ENCODE measurements at places on chromosomes 1 and 21.
A peak's percentile ranks its signal among the peaks of the same experiment; 100 is the strongest.

- no peak for DNase-seq
These were observed 202.7 kb upstream of the SNX7 start for GRCh38 chr1:98458511-98459485.

DNA sequence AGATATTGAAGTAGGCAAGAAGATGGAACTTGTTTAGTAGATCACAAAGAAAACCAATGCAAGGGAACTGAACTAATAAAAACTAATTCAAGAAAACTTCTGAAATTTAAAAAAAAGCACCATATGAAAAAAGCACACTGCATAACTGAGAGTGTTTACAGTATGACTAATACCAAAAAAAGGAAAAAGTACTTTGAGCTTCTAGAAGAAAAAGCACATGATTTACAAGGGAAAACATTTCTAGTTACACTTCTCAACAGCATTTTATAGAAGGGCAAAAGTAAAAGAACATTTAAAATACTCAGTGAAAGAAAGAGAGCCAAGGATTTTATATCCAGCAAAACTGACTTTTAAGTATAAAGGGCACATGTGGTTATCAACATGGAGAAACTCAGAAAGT, 233.6 kb downstream of the RPS6KC1 start:
- no peak for DNase-seq

GRCh38 chr1:164440232-164440631, 118.8 kb upstream of the PBX1 start:
- no peak for DNase-seq

GRCh38 chr1:185312361-185313138, 4.5 kb downstream of the IVNS1ABP start:
- no peak for DNase-seq

DNA sequence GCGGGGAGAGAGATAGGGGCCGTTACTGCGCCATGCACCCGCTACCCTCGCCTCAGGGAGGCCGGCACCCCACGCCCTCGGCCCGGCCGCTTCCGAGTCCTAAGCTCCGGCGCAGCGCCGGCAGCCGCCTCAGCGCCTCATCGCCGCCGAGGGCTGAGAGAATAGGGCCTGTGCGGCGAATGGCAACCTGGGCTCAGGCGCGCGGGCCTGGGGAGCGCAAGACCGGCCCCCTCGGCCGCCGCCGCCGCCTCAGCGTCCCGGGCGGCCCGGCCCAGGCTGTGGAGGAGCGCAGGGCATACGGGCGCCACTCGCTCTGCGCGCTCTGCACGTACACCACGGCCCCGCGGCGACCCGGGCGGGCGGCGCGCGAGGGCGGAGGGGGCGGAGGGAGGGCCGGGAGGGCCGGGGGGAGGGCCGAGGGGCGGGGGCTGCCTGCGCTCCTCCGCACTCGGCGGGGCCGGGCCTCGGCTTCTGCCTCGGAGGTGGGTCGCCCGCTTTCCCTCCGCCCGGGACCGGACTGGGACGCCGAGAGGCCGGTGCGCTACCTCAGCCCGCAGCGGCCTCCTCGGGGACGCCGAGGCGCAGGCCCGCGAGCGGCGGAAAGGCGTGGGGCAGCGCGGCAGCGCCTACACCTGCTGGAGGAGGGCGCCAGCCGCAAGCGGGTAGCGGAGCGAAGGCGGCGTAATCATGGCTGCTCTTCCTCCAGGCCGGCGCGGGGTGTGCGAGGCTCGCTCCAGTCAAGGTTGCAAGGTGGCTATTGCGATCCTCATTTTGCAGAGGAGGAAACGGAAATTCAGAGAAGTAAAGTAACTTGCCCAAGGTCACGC, at the start of gene EGLN1:
EGLN1 (minus strand) TSS at position 317 of the 827 bp plus-strand sequence. CDS start 399 bp downstream, outside the sequence.
- peak; percentile 62 for DNase-seq

DNA sequence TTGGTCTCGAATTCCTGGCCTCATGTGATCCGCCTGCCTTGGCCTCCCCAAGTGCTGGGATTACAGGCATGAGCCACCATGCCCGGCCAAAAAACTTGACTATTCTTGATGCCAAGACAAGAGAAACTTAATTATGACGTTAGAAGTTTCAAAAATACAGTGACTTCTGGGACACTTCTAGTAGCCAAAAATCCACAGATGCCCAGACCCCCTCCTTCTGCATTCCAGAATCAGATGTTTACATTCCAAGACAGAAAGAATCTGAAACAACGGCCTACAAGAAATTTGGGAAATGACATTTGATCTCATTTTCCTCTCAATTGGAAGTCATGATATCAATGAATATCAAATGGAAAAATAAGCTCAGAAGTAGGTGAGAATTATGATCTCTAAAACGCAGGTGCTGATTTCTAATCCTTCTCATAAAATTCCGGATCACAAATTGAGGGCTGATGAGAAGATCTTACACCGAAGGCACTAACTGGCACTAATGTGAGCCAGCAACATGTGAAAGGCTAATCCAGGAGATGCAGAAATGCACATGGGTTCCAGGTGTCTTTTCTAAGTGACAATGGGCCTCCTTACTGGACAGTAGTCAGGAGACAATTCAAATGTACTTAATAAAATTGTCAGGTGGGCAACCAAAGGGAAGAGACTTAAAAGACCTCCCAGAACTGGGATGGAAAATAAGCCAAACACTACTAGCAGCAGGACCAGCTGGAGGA, 5.5 kb downstream of the RAB29 start:
- DNase-seq = no peak

- DNase-seq = no peak
These were observed 29.2 kb upstream of the PKP1 start for GRCh38 chr1:201253906-201254624.

GRCh38 chr1:24505816-24506215, 3.2 kb downstream of the RCAN3 start:
- no peak for DNase-seq

DNA sequence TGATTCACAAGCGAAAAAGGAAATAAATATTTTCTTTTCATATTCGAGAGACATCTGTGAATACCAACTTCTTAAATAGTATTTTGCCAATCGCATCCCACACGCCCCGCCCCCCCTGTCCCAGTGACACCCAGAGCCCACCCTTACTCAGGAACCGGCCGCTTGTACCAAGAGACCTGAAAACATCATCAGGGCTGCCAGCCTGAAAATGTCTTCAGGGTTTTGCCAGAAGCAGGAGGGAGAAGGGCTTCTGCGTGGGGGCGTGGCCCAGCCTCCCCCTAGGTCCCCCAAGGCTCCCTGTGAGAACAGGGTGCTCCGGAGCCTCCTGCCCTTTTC, 126.4 kb downstream of the PRDM16 start:
- DNase-seq = no peak

DNA sequence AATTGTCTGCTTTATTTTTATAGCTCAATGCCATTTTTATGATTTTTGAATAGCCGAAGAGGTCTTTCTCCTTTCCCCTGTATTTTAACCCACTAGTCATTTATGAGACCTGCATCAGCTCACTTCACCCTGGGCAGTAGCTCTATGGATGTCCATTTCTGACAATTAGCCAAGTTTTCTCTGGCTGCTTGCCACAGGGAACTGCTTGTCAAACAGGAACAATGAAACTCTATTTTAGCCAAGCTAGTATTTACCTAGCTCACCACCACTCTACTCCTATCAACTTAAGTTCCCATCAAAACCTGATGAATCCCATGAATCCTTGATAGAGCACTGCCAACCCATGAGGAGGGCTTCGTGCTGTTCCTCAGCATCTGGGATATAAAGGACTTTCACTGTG, 406.7 kb downstream of the RWDD3 start:
- no peak for DNase-seq

GRCh38 chr1:172398970-172399755, 21.3 kb upstream of the C1orf105 start:
- DNase-seq = no peak

GRCh38 chr1:199223936-199224335, 585.1 kb downstream of the PTPRC start:
- DNase-seq = no peak

- DNase-seq = no peak
These were observed 20.2 kb upstream of the GPR157 start for GRCh38 chr1:9149151-9149550.

GRCh38 chr1:181169281-181169865, 80.9 kb downstream of the IER5 start:
- DNase-seq = no peak

DNA sequence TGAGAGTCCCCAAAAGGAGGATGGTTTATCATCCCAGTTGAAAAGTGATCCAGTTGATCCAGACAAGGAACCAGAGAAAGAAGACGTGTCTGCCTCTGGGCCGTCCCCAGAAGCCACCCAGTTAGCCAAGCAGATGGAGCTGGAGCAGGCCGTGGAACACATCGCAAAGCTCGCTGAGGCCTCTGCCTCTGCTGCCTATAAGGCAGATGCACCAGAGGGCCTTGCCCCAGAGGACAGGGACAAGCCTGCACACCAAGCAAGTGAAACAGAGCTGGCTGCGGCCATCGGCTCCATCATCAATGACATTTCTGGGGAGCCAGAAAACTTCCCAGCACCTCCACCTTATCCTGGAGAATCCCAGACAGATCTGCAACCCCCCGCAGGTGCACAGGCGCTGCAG, 43.3 kb downstream of the ZBTB17 start:
- DNase-seq = no peak

GRCh38 chr1:43957407-43958040, 10.8 kb downstream of the IPO13 start:
- no peak for DNase-seq

DNA sequence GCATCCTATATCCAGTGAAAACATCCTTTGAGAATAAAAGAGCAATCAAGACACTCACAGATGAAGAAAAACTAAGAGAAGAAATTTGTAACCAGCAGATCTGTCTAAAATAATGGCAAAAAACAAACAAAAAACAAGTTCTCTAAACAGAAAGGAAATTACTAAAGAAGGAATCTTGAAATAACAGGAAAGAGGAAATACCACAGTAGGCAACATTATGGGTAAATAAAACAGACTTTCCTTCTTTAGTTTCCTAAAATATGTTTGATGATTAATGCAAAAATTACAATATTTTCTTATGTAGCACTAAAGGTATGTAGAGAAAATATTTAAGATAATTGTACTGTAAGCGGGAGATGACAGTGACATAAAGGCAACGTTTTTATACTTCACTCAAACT, 23.5 kb downstream of the SLC19A1 start:
- no peak for DNase-seq

GRCh38 chr1:3943806-3944577, 43.9 kb upstream of the C1orf174 start:
- no peak for DNase-seq

- DNase-seq = no peak
These were observed 99.1 kb downstream of the MT1HL1 start for GRCh38 chr1:236904892-236905741.

GRCh38 chr1:197981561-197981960, 64.4 kb downstream of the LHX9 start:
- DNase-seq = no peak

DNA sequence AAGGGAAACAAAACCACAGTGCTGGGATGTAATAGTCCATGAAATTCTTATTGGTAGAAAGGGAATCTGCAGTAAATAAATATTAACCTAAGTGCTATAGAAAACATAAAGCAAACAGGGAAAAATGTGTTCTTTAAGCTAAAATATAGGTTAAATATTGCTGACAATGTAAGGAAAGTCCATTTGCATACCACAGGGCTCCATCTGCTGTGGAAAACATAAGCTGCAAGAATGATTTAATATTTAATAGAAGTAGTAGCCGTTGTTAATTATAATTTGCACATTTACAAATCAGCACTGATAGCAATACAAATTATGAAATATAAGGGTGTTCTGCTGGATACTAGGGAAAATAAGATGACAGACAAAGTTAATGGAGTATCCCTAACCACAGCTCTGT, 444.9 kb upstream of the PKN2 start:
- no peak for DNase-seq

GRCh38 chr21:43892984-43893535, 28.0 kb downstream of the AGPAT3 start:
- DNase-seq = no peak

DNA sequence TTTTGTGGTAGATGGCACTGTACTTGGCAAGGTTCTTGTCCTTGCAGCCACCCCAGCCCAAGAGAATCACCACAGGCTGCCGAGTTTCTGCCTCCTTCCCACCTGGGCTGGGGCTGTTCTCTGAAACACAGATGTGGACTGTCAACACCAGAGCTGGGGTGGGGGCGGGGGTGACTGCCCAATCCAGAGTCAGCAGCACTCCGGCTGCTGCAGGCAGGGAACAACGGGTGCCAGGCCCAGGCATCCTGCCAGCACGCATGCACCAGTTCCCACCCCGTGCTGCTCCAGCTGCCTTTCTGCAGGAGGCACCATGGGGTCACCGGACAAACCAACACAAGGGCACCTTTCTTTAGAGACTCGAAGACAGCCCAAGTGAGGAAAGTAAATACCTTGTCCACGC, 14.1 kb downstream of the TMEM53 start:
- DNase-seq = no peak

GRCh38 chr1:212359794-212360479, 54.7 kb downstream of the PACC1 start:
- no peak for DNase-seq

GRCh38 chr1:207838156-207839082, 72.5 kb downstream of the CD34 start:
- DNase-seq = no peak

DNA sequence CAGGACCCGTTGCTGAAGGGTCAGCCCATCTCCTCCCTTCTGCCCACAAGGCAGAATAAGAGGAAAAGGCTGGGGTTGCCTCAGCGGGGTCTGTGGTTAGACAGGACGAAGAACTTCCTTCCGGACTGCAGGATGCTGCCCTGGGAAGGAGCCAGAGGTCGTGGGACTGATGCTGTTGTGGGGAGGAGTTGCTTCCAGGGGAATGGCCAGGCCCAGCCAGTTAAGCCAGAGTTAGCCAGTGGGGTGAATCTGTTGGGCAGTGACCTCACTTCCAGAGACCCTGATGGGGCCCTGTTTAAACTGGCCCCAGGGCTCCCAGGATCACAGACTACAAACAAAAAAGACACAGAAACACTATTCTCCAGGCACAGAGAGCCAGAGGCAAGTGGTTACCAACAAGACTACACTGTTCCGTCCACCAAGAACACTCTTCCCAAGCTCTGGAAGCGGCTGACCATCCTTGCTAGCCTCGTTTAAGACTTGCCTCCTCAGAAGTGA, 13.0 kb downstream of the FAM229A start:
- no peak for DNase-seq

DNA sequence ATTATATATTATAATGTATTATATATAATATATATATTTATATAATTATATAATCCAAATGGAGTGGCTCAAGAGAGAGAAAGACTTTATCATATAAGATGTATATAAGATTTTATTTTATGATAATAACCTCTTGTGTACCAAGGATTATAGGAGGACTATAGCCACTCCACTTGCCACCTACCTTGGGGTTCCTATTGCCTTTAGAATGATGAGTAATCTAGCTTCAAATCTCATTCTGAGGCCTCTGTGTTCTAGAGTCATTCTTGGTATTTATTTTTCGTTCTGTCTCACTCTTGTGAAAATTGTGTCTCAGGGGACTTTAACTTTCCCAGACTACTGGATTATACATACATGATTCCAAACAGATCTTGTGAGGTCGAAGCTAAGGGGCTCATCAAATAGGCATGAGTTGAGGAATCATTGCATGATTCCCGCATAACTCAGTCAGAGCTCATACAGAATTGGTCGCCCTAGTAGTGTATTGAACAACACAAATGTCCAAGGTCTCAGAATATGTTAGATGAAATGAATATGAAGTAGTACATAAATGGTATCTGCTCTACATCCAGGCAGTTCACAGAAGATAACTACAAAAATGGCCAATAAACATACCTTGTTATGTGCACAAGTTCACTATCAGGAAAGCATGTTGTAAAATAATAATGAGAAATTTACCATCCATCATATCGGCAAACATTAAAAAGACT, 159.5 kb upstream of the RNPC3 start:
- DNase-seq = no peak

Data from stimulated activated CD8-positive, alpha-beta memory T cell treated with anti-CD3 and anti-CD28 coated beads, Interleukin-7, amount 100 ng/mL, for 1 hour (primary cell).